Eye (tissue), 1 donor: ENCODE measurements at places on chromosomes 5 and 9.

- no peak for DNase-seq
These were observed 64.8 kb upstream of the EFNA5 start for GRCh38 chr5:107735558-107735957.

- no peak for DNase-seq
These were observed 218.1 kb upstream of the DMRTA1 start for GRCh38 chr9:22228542-22228941.

GRCh38 chr5:3131161-3131560, 379.7 kb upstream of the IRX2 start:
- no peak for DNase-seq

DNA sequence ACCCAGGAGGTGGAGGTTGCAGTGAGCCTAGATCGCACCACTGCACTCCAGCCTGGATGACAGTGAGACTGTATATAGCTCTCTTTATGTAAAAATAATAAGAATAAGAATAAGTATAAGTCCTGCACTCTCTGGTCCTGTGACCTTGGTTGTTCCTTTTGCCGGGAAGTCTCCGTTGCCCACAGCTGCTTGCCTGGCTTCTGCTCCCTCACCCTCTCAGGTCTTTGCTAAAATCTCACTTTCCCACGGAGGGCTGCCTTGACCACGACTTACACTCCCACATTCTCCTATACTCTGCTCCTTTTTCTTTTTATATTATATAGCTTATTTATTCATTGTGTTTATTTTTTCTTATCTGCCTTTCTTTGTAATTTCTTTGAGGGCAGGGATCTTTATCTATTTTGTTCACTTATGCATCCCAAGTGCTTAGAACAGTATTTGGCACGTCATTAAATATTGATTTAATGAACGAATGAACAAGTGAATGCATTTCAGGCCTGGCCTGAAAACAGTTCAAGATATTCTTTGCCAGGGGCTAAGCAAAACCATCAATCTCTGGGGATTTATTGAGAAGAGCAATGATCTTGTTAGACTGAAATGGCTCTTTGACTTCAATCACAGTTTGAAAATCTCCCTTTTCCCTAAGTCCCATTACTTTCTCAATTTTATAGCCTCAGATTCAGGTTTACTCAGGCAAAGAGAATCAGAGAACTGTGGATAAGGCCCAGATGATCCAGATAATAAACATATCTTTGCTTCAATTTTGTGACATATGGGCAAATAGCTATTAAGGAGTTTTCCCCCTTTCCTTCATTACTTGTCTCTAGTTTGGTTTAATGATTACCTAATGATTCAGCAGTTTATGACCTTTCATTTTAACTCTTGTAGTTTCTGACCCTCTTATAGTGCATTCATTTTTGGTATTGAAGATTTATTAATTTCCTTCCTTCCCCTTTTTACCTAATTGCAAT, 60.8 kb upstream of the TMC1 start:
- no peak for DNase-seq

DNA sequence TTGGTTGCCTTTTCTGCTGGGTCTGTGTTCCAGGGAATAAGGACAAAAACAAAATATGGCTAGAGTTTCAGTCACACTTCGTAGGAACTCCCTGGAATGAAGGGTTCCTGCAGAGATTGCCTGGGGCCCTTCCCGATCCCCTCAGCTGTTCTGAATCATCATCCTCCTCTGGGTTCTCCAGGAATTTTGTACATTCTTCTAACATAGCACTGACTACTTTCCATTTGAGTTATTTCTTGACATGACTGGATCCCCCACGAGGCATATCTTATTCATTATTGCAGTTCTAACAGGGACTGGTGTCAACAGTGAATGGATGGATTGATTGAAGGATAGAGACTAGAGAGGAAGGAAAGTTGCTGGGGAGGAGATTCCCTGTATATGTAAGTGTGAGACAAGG, 49.2 kb upstream of the TNC start:
- DNase-seq, result peak; percentile 48

- no peak for DNase-seq
These were observed 1059.8 kb upstream of the DMAC1 start for GRCh38 chr9:8859416-8859815.

- no peak for DNase-seq
These were observed 13.9 kb downstream of the SLC36A1 start for GRCh38 chr5:151461312-151461711.

DNA sequence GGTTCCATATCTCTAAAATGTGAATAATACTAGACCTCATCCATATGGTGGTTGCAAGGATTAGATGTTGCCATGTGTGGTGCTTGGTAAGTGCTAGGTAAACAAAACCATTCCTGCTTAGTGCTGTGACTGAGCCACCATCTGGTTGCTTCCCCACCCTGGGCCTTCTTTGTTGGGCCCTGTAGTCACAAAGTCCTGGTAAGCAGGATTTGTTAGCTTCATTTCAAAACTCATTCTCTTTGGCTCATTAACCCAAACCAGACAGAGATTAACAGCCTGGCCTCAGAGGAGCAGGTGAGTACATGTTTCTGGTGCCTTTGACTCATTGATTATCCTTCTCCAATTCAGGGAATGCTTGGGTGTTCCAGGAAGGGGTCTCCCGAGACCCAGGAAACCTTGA, 240.2 kb downstream of the ARHGAP26 start:
- no peak for DNase-seq

GRCh38 chr5:76325326-76325725, 77.8 kb upstream of the IQGAP2 start:
- DNase-seq, result no peak

GRCh38 chr5:10167806-10168205, 81.9 kb downstream of the ATPSCKMT start:
- no peak for DNase-seq

GRCh38 chr9:14748373-14748772, 25.8 kb upstream of the CER1 start:
- DNase-seq, result no peak

DNA sequence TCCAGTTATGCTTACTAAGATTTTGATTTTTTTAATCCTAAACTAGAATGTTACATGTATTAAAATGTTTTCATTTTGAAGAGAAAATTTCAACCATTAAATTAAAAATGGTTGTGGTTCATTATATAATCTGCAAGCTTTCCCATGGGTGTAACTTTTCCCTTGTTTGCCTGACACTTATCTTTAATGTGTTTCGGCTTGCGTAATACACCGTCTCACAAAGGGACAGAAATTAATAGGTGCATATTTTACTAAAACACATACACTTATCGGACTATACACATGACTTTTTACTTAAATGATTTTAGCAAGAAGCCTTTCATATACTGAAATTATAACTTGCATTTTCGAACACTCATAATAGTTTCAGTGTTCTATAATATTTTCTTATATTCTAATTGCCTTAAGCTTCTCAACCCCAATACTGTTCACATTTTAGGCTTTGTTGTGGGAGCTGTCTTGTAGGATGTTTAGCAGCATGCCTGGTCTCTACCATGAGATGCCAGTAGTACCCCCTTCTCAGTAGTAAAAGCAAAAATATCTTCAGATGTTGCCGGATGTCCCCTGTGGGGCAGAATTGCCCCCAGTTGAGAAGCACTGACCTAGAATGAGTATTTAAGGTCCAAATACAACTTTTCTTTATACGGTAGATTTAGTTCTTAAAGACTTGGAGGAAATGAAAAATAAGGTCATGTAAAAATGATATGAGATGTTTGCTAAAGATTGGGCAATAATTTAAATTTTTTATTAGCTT, 28.6 kb downstream of the UGCG start:
- no peak for DNase-seq

GRCh38 chr5:14443671-14444093, 137.9 kb upstream of the OTULINL start:
- DNase-seq, result no peak

DNA sequence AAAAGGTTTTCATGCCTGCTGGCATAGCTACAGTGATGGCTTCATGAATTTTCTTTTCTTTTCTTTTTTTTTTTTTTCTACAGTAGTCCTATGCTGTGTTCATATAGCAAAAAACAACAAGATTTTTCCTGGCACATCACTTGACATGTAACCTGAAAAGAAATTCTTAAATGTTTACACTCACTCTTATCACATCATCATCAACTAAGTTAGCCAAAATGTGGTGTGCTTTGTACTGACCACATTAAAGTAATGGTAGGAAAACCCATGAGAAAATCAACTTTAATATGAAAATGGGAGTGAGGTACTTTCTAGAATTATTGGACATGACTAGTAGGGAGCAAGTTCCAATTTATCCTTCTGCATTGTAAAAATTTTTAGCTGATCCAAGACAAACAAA, 146.7 kb downstream of the SSBP2 start:
- no peak for DNase-seq

- DNase-seq, result no peak
These were observed 68.3 kb upstream of the OTULINL start for GRCh38 chr5:14513266-14513665.

- no peak for DNase-seq
These were observed 26.8 kb downstream of the NIPAL4 start for GRCh38 chr5:157486861-157487260.

- DNase-seq, result no peak
These were observed 93.4 kb upstream of the CCDC112 start for GRCh38 chr5:115389799-115390382.

GRCh38 chr5:85293145-85293785, 908.6 kb upstream of the EDIL3 start:
- DNase-seq, result no peak

DNA sequence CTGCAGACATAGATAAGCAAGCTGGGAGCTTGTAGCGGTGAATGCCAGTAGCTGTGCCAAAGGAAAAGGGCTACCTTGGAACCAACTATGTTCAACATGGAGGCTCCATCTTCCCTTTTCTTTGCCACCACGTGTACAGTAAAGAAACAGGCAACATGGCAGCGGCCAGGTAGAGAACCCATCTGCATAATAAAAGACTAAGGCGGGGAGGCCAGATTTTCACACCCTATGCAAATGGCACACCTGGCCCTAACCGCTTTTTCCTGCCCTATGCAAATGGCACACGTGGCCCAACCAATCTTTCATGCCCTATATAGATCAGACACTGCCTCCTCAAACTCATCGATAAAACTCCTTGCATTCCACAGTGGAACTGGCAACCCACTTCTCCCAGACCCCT, 477.5 kb upstream of the EDIL3 start:
- no peak for DNase-seq

DNA sequence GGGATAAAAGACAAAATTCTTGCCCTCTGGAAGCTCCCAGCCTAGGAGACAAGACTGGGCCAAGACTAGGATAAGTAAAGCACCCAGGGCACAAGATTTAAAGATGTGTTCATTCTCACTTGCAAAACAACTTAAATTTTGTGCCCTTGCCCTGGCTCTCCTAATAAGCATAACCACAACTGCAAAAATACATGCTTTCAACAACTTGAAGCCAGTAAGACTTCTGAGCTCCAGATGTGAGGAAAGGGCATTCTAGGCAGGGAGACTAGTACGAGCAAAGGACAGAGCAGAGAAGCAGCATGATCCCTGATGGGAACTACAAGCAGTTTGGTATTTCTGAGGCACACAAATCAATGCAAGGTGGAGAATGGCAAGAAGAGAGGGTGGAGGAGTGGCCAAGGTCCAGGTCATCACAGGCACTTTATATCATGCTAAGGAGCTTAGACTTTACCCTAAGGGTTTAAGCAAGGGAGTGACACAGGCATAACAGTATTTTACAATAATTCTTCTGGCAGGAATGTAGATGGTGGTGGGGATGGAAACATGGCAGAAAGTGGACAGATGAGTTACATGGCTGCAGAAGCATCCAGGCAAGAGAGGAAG, 30.1 kb upstream of the SIL1 start:
- no peak for DNase-seq

DNA sequence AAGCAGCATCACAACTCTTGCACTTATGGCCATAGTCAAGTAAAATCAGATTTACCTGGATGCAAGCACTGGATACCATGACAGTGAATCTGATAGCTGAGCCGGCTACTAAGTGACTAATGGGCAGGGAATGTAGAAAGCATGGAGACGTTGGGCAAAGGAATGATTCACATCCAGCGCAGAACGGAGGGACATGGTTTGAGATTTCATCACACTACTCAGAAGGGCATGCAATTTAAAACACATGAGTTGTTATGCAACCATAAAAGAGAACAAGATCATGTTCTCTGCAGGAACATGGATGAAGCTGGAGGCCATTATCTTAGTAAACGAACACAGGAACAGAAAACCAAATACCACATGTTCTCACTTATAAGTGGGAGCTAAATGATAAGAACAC, 169.1 kb upstream of the PIK3R1 start:
- DNase-seq, result peak; percentile 35

- DNase-seq, result no peak
These were observed 562.7 kb upstream of the DMAC1 start for GRCh38 chr9:8362250-8362649.

GRCh38 chr9:91012933-91013841, 211.6 kb downstream of the SYK start:
- DNase-seq, result no peak

DNA sequence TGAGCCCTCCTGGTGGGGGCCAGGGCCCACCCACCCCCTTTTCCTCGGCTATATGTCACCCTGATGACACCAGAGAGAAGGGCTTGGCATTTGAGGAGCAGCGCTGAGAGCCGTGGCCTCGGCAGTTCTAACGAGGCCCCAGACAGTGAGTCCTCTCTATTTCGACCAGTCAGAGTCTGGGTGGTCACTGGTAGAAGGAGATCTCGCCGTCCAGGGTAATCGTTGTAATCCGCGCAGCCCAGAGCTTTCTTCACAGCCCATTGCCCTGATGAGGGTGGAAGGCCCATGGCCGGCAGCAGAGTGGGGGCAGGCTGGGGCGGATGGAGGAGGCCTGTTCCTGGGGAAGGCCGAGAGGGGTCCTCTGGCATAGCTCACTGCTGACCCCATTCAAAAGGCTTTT, 70.2 kb downstream of the PSMB7 start:
- peak; percentile 66 for DNase-seq

- DNase-seq, result no peak
These were observed 313.6 kb upstream of the PIK3R1 start for GRCh38 chr5:67901814-67902496.

GRCh38 chr5:89350684-89351083, 467.7 kb upstream of the MEF2C start:
- DNase-seq, result no peak

- no peak for DNase-seq
These were observed 73.7 kb downstream of the MINAR2 start for GRCh38 chr5:129821477-129822131.

DNA sequence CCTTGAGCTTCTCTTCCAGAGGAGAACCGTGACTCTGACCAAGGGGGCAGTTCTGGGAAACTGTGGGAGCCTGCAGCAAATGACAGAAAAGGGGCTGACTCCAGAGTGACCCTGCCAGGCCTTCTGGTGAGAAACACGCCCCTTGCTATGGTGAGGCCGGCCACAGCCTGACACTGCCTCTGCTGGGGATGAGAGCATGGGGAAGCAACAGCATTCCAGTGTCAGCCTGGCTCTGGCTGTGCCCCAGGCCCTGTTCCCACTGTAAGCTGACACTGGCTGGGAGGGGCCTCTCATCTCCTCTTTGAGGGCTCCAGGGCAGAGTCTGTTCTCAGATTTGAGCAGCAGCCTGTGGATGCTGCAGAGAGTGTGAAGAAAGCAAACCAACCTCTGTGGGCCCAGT, 180.0 kb upstream of the IL12B start:
- peak; percentile 88 for DNase-seq

GRCh38 chr9:2132484-2133082, 117.4 kb downstream of the SMARCA2 start:
- peak; percentile 74 for DNase-seq

- no peak for DNase-seq
These were observed 17.3 kb upstream of the EXOC3 start for GRCh38 chr5:425714-426113.
